ENCODE measurements at places on chromosomes 13 and 19. TPM values are rescaled to one million over a fixed set of nuclear protein-coding genes. Genes with fewer than 3 reads are reported as not detected.

The KLHL1 gene
- not detected for total RNA-seq

The CILP2 gene
- 0.26 TPM for total RNA-seq

The CCDC169 gene
- 2.0 TPM for total RNA-seq

The CAMSAP3 gene
- total RNA-seq = 61.3 TPM

The SPRYD7 gene
- 6.3 TPM for total RNA-seq

DNA sequence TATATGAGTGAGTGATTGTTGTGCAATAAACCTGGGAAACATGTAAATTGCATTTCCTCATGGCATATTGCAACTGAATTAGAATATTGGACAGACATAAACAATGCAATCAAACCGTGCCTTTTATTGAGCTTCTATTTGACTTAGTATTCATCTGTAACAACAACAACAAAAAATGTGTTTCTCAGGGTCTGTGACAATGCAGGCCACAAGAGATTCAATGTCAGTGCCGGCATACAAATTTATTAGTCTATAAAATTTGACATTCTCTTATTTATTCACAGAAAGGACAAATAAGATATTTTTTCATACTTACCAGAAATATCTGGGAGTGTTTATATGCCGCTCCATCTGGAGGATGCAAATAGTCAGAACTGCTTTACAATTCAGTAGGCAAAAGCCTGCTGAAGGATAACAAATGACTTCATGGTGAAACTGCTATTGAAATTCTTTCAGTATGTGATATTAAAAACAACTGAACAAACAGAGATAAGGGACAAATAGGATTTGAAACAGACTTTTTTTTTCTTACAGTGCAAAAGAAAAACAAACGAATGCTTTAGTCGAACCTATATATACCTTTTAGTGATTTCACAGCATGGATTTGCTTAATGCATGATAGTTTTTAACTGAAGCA lies 77.2 kb downstream of the DACH1 start:
- DNase-seq = no peak

DNA sequence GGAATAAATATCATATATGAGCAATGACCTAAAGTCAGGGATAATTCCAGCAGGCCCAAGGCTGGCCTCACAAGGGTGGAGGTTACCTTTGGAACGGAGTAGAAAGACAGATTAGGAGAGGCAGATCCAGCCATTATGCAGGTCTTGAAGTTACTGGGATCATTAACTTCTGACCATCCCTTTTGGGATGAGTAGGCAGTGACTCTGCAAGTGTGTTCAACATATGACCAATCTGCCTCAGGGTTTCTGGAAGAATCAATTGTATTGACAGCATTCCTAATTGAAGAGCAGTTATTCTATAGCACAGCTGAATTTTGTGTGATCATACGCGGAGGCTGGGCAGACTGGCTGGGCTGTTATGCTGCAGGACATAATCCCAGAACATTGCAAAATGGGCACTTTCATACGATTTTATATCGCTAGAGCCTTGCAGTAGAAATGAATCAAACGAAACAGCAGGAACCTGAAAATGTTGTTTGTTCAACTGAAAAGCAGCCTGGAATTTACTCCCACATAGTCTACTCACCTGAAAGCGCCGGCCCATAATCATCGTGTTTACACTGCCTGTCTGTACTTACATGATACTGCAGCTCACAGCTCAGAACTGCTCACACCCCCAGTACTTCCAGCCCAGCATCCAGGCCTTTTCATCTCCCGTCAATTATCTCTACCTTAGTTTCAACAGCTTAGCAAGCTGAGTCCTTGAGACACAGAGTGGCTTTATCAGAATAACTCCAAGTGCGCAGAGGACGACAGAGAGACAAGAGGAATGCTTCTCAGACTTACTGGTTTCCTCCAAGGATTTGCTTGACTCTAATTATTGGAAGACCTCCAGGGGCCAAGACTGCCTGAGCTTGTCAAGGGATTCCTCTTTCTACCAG lies 556.1 kb downstream of the EFNB2 start:
- DNase-seq = no peak

- DNase-seq = no peak
Observed at GRCh38 chr19:38693380-38694223, 46.2 kb downstream of the ACTN4 start.

- DNase-seq = no peak
Observed at GRCh38 chr13:80448725-80449124, 107.8 kb upstream of the SPRY2 start.

DNA sequence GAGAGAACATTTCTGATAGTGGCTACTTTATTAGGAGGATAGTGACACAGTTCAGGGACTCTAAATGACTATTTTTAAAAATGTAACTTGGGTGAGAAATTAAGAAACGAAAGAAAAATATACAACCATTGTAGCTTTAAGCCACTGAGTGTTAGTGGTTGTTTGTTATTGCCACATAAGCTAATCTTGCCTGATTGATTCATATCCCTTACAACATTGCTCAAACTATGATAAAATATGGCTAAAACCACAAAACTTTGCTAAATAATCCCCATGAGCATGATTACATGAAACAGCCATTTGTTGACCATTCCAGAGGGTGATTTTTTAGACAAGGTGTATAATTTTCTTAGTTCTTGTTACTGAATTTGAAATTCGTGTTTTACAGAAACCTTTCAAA lies 343.4 kb downstream of the SLITRK5 start:
- DNase-seq = no peak

GRCh38 chr19:55131421-55131820 lies 14.0 kb upstream of the PPP1R12C start:
- no peak for DNase-seq

DNA sequence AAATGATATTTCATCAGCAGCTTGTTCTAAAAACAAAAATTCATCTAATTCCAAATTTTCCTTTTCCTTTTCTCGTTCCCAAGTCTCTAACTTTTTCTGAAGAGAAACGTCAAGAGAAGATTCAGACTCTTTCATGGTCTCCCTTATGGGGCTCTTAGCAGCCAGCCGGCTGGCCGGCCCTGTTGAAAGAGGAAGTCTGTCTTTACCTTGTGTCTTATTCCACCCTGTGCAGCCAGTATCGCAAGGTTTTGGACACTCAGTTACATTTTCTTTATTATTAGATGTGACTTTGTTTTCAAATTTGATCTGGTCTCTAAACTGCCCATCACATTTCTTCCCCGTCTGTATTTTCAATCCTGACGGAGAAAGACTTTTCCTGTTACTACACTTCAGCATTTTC lies 142.3 kb downstream of the RNF17 start:
- no peak for DNase-seq

DNA sequence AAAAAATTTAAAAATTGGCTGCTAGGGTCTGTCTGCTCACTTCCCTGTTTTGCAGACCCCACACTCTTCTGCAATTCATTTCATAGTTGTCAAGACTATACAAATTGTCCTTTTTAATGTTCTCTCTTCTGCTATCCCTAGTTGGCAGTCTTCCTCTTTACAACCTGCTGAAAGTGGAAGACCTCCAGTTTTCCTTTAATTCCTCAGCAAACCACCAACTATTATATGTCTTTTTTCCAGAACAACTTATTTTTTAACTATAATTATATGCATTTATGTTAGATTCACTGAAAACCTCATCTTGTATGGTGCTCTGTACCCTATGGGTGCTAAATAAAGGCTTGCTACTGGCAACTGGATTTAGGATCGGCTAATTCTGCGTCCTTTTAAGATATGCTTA lies 1.1 kb upstream of the PHF11 start:
- DNase-seq = no peak

DNA sequence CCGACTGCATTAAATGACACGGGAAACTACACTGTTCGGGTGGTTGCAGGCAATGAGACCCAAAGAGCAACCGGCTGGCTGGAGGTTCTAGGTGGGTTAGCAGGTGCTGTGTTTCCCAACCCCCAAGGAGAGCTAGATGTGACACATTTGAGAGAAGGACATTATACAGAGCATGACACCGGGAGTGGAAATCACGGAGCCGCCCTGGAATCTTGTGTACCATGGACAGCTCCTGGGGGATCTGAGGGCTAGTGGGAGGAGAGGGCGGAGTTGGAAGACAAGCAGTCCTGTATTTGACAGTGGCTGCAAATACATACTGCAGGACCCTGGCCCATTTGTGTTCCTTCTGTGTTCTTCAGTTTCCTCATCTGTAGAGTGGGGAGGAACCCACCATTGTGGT lies 2.3 kb downstream of the CEACAM18 start:
- DNase-seq = no peak

DNA sequence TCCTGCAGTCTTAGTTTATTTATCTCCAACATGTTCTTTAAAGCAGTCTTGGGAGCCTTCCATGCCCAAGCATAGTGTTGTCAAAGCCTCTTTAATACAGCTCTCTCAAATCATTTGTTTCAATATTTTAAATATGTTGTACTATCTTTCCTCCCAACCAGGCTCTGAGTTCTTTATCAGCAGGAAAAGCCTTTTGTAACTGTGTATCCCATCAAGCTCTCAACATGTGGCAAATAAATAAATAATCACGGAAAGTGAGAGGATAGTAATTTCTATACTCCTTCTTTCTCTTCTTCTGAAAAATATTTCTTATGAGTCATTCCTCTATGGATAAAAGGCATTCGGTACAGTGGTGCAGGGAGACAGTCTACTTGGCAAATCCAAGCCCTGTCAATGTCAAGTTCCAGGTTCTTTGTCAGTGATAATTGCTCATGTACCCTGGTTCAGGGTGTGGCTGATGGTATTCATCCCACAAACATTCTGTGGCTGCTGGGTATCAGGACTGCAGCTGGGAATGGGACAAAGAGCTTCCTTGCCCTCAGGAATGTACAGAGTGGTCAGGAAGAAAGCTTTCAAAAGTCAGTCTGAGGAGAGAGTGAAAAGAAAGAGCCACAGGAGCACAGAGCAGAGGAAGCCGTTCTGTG lies 384.3 kb downstream of the EFNB2 start:
- DNase-seq = no peak

Data from mucosa of gallbladder (tissue), 1 donor.